B cell (primary cell): ENCODE measurements at places on chromosomes 4 and X. TPM values are rescaled to one million over a fixed set of nuclear protein-coding genes. Genes with fewer than 3 reads are reported as not detected.

The PABPC1L2A gene
- not detected in 2 replicates for polyA plus RNA-seq

The TCEAL6 gene
- polyA plus RNA-seq, result not detected in 2 replicates

The REPS2 gene
- 1.1 and 1.3 TPM in 2 replicates for polyA plus RNA-seq

The C4orf51 gene
- not detected in 2 replicates for polyA plus RNA-seq

The NUDT6 gene
- 1.7 and 2.4 TPM in 2 replicates for polyA plus RNA-seq

The FREM3 gene
- polyA plus RNA-seq, result not detected in 2 replicates

The FAM53A gene
- 2.2 and 3.2 TPM in 2 replicates for polyA plus RNA-seq

The SRPX2 gene
- not detected in 2 replicates for polyA plus RNA-seq

The RWDD4 gene
- polyA plus RNA-seq, result 3.0 and 4.0 TPM in 2 replicates

The TEX13B gene
- not detected in 2 replicates for polyA plus RNA-seq

The TLR8 gene
- polyA plus RNA-seq, result 0.19 and 0.23 TPM in 2 replicates

The KIF4A gene
- polyA plus RNA-seq, result 0.06 TPM in 2 replicates

The INPP4B gene
- polyA plus RNA-seq, result 0.03 and 0.30 TPM in 2 replicates

The PPBP gene
- polyA plus RNA-seq, result 0.43 and 5.2 TPM in 2 replicates

The TNIP3 gene
- polyA plus RNA-seq, result not detected in 2 replicates

The ATP11C gene
- polyA plus RNA-seq, result 8.5 and 10.5 TPM in 2 replicates

The NDNF gene
- polyA plus RNA-seq, result not detected in 2 replicates

The NUDT11 gene
- 0.10 and 0.27 TPM in 2 replicates for polyA plus RNA-seq

The MND1 gene
- not detected in 2 replicates for polyA plus RNA-seq

The NPFFR2 gene
- not detected in 2 replicates for polyA plus RNA-seq

The EPHA5 gene
- polyA plus RNA-seq, result not detected in 2 replicates

The LONRF3 gene
- 0.07 and 0.13 TPM in 2 replicates for polyA plus RNA-seq

The SLIT2 gene
- not detected in 2 replicates for polyA plus RNA-seq

The MAGEA4 gene
- polyA plus RNA-seq, result not detected in 2 replicates

The RAI2 gene
- polyA plus RNA-seq, result not detected in 2 replicates

The PPP2R2C gene
- polyA plus RNA-seq, result not detected in 2 replicates

The GABRQ gene
- not detected in 2 replicates for polyA plus RNA-seq

The MMGT1 gene
- polyA plus RNA-seq, result 7.9 and 18.5 TPM in 2 replicates

The PGK1 gene
- 83.7 and 135 TPM in 2 replicates for polyA plus RNA-seq

The FRG2 gene
- not detected in 2 replicates for polyA plus RNA-seq

The LPAR4 gene
- 0.03 TPM in 1 of 2 replicates, not detected in the other for polyA plus RNA-seq

The UGT2B15 gene
- polyA plus RNA-seq, result not detected in 2 replicates

The ASB12 gene
- 0.33 and 0.45 TPM in 2 replicates for polyA plus RNA-seq

The OSTC gene
- polyA plus RNA-seq, result 33.3 and 33.8 TPM in 2 replicates

The IQCM gene
- polyA plus RNA-seq, result not detected in 2 replicates

The ZNF630 gene
- polyA plus RNA-seq, result 2.7 and 2.8 TPM in 2 replicates

The ARR3 gene
- polyA plus RNA-seq, result not detected in 2 replicates

The PCDH18 gene
- not detected in 2 replicates for polyA plus RNA-seq

The USP17L13 gene
- polyA plus RNA-seq, result not detected in 2 replicates

The REST gene
- polyA plus RNA-seq, result 6.2 and 10.7 TPM in 2 replicates

The HPSE gene
- polyA plus RNA-seq, result 1.3 and 1.4 TPM in 2 replicates

The COL4A6 gene
- polyA plus RNA-seq, result not detected in 2 replicates

The CDS1 gene
- 0.03 and 0.04 TPM in 2 replicates for polyA plus RNA-seq

The MAGEB2 gene
- polyA plus RNA-seq, result not detected in 2 replicates

The MBNL3 gene
- polyA plus RNA-seq, result 16.6 and 17.3 TPM in 2 replicates

The ITIH6 gene
- not detected in 2 replicates for polyA plus RNA-seq

The GRPR gene
- polyA plus RNA-seq, result 0.26 and 0.30 TPM in 2 replicates

The PITX2 gene
- polyA plus RNA-seq, result not detected in 2 replicates

The ELOVL6 gene
- 0.10 and 0.14 TPM in 2 replicates for polyA plus RNA-seq

The IL15 gene
- 11.3 and 11.5 TPM in 2 replicates for polyA plus RNA-seq

The CLDN2 gene
- not detected in 2 replicates for polyA plus RNA-seq

The MAGEC1 gene
- polyA plus RNA-seq, result not detected in 2 replicates
